ENCODE measurements at places on chromosomes 1 and 21.

- no peak for DNase-seq
Observed at GRCh38 chr1:88779880-88780279, 95.8 kb downstream of the PKN2 start.

GRCh38 chr1:231170875-231171274, 9.0 kb downstream of the TRIM67 start:
- DNase-seq: no peak

DNA sequence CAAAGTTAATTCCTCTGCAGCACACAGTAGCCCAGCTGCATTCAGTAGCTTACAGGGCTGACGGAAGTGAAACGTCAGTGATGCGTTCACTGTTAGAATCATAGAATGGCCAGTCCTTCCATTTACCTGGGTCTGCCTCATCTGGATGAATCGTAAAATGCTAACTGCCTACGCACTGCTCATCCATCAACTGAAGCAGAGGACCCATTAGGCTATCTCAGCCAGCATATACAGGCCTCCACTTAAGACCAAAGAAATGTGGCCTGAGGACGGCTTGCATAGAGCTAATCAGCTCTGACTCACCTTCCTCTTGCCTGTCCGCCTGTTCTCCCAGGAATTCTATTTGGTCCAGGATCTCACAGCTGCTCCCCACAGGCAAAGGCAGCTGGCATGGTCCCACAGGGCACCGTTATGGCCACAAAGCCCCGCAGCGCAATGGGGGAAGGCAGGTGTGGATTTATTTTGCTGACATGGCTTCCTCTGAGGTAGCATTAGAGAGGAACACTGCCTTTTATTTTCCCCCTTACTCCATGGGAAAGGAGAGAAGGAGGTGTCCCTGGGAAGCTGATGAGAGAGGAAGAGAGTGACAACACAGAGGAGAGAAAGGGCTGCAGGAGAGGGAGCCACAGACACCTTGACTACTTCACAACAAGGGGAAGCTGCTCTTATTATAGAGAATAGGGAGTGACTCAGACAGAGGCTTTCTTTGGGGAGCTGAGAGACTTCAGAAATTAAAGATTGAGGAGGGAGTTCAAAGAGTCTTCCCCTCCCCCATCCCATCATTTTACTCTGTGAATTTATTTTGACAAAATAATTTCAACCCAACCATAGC, 177.6 kb downstream of the HHIPL2 start:
- no peak for DNase-seq

- no peak for DNase-seq
Observed at GRCh38 chr1:84774669-84775534, 84.6 kb upstream of the SSX2IP start.

GRCh38 chr1:214312530-214313051, 31.6 kb downstream of the SMYD2 start:
- DNase-seq: no peak

GRCh38 chr1:180906511-180906910, 6.2 kb upstream of the KIAA1614 start:
- no peak for DNase-seq

- DNase-seq: no peak
Observed at GRCh38 chr1:3915551-3916121, 15.6 kb upstream of the C1orf174 start.

DNA sequence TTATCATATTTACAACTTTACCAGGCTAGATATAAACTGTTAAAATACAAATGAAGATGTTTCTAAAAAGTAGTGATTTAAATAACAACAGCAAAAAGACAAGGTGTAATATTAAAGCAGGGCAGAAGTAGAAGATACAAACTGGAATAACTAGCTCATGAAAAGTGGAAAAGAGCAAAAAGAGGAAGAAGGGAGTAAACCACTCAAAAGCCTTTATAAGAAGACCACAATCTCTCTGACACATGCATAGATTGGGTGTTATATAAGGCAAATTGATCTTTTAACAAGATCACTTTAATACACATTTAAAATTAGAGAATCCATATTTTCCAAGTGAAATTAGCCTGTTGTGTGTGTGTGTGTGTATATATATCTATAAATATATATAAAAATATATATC, 5.0 kb downstream of the DENND1B start:
- DNase-seq: no peak

Measured in muscle of leg (tissue), 16 donors.